Endothelial cell of umbilical vein (primary cell): ENCODE measurements at places on chromosomes 2 and 18. TPM values are rescaled to one million over a fixed set of nuclear protein-coding genes. Genes with fewer than 3 reads are reported as not detected.

DNA sequence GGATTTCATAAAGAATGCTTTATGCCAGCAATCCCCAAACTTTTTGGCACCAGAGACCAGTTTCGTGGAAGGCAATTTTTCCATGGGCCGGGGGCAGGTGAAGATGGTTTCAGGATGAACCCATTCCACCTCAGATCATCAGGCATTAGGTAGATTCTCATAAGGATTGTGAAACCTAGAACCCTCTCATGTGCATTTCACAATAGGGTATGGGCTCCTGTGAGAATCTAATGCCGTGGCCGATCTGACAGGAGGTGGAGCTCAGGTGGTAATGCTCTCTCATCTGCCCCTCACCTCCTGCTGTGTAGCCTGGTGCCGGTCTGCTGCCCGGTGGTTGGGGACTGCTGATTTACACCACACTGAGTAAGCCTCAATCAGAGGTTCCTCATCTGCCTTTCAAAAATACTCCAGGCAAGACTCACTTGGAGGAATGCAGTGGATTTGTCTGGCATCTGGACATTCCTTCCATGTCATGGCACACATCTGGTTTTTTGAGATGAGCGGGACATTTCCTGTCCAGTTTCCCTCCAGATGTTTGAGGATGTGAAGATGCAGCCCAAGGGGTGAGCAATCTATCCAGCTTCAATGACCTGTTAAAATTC, 185.8 kb downstream of the VAPA start:
- no peak for DNase-seq

DNA sequence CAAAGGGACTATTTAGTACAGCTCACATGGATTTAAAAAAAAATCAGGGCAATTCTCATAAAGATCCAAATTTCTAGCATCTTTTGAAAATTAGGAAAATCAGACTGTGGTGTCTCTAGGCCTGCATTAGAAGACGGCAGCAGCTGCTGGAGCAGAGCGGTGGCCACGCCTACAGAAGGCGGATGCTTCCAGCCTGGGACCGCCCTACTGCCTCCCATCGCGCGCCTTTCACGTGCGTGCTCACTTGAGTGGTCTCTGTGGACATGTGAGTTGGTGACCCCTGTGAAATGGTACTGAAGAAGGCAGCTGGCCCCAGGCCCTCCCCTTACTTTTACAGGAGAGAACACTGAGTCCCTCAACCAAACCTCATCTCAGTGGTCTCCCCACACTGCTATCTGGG, 15.2 kb upstream of the ZFP36L2 start:
- DNase-seq: no peak

- no peak for DNase-seq
Observed at GRCh38 chr2:148530350-148530749, 114.2 kb upstream of the EPC2 start.

STAM2 gene
- 25.7 and 27.5 TPM in 2 replicates for total RNA-seq

PPP1R1C gene
- 0.55 TPM in 1 of 2 replicates, not detected in the other for total RNA-seq

GRCh38 chr2:159798376-159798725, 343 bp upstream of the CD302 start:
- DNase-seq: no peak

GRCh38 chr2:224381521-224382279, 20.2 kb downstream of the FAM124B start:
- DNase-seq: peak; percentile 67
